ENCODE measurements at places on chromosomes 5 and 9.
A peak's percentile ranks its signal among the peaks of the same experiment; 100 is the strongest.

DNA sequence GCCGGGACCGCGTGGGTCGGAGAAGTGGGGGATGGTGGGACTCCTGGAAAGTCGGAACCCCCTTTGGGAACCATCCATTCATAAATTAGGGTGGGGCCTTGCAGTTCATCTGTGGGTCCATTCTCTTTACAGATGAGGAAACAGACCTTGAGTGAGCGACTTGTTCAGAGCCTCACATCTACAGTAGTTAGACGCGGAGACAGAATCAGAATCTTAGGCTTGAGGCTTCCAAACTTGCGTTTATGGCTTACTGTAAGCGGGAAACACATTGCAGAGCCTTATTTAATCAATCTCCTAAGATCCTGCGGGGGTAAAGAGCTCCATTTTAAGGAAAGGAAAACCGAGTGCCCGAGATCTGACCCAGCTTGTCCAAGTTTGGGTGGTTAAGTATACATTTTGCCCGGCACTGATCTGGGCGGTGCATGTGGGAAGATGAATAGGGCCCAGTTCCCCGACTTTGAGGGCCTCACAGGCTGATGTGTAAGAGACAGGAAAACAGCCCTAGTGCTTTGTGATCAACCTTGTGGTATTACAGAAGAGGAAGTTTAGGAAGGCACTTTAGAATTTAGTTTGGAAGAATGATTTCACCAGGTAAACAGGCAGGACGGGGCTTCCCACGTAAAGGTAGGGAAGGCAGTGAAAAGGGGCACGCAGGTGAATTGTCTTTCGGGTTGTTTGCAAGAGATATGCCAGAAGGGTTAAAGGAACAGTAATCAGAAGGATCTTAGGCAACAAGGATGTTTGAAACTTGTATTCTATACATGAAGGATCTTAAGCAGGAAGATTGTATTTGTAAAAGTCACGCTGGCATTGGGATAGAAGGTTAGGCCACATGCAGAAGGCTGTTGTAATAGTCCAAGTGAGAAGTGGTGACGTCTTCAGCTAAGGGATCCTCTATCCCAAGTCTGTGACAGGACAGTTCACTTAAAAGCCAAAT lies 744 bp downstream of the TARS1 start:
- peak; percentile 55 for DNase-seq

GRCh38 chr5:156888520-156888919 lies 38.4 kb downstream of the PPP1R2B start:
- no peak for DNase-seq

- no peak for DNase-seq
These were observed 30.6 kb upstream of the SEMA4D start for GRCh38 chr9:89528540-89528939.

GRCh38 chr5:65861830-65862241 lies 64.5 kb upstream of the ERBIN start:
- DNase-seq, result no peak

DNA sequence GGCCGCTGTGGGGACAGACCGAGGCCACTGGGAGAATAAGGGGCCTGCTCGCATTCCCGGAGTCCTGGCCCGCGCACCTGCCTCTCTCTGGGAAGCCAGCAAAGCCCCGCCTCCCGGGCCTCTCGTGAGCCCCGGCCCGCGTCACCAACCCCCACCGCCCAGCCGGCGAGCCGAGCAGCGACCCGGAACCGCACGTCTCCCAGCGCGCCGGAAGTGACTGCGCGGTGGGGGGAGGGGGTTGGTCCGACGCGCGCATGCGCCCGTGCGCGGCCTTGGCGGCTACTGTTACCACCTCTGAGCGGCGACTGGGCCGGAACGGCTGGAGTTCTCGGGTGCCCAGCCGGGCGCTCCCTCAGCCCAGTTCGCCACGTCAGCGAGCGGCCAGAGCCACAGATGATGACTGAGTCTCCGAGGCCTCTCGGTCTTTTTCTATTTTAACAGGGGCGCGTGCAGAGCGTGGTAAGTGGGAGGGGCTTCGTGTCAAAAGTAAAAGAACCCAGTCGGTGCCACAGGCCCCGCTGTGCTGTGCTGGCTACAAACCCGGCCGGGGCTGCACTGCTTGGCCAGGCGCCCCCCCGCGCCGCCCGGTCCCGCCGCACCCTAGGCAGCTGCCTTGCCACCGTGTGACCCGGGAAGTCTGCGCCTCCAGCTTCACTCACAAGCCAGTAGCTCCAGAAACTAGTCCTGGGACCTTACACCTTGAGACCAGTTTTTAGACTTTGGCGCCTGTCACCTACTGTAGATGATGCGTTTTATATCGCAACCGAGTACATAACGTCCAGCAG lies at the start of gene GOLGA1:
TSS of gene GOLGA1 (minus strand) at position 190 of the 785 bp plus-strand sequence. CDS start 2,372 bp downstream, outside the sequence.
- peak; percentile 66 for DNase-seq

DNA sequence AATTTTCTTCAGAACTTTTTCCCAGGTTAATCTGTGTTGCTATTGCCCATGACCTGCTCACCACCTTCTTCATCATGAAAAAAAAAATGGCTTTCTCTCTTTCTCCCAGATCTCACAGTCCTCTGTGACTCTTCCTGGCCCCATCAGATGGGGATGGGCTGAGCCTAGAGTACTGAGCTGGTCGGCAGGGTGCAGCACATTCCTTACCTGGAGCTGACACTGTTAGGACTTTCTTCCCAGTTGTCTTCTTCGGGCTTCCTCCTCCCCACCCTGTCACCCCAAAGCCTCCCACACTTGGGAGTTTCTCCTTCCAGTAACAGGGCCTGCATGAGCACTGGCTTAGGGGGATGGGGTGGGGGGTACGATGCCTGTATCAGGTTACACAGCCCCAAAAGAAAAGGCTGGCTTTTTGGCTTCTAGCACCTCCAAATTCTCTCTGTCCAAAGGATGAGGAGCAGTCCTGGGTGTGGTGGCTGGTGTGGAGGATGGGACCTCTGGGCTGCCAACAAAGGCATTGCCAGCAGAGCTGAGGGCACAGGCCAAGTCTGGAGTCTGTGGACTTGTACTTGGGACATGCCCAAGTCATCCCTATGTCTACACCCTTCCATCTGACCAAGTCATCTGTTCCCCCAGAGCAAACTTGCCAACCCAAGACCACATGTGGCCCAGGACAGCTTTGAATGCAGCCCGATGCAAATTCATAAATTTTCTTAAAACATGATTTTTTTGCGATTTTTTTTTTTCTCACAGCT lies 68.0 kb upstream of the HSPA9 start:
- peak; percentile 7 for DNase-seq

DNA sequence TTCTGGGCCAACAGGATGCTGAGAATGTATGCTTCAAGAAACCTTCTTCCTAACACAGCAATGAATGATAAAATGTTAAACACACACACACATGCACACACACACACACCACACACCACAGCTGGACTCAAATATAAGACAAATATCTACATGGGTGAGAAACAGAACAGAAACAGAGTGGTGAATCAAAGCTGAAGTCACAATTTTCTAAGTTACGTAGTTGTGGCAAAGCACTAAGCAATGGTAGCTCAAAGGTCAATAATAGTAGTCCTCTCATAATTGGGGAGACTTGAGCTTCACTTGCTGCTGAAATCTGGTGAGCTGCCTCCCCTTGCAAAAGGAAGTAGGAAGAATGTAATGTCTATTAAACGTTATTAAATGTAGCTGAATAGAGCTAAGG lies 33.7 kb upstream of the ITGA1 start:
- no peak for DNase-seq

- DNase-seq, result no peak
These were observed 75.7 kb downstream of the NR6A1 start for GRCh38 chr9:124695280-124695890.

GRCh38 chr5:109865637-109866036 lies 175.9 kb downstream of the MAN2A1 start:
- DNase-seq, result peak; percentile 52

DNA sequence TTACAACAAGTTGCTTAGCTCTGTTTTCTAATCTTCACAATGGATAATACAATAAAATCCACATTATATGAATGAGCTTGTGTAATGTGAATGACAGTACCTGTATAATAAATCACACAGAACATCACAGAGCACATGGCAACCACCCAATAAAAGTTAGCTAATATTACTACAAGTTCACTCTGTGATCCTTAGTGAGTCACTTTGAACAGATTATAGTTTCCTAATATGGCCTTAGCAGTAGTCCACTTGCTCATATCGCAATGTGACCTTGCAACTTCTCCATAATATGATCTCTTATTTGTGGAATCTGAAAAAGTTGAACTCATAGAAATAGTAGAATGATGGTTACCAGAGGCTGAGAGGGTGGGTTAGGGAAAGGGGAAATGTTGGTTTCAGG lies 361.3 kb downstream of the PTPRD start:
- no peak for DNase-seq

GRCh38 chr5:147611483-147611882 lies 101.6 kb upstream of the DPYSL3 start:
- DNase-seq, result no peak

GRCh38 chr9:80074439-80074838 lies 502.7 kb downstream of the TLE4 start:
- DNase-seq, result no peak

GRCh38 chr9:126449725-126450667 lies 123.4 kb downstream of the MVB12B start:
- DNase-seq, result no peak

DNA sequence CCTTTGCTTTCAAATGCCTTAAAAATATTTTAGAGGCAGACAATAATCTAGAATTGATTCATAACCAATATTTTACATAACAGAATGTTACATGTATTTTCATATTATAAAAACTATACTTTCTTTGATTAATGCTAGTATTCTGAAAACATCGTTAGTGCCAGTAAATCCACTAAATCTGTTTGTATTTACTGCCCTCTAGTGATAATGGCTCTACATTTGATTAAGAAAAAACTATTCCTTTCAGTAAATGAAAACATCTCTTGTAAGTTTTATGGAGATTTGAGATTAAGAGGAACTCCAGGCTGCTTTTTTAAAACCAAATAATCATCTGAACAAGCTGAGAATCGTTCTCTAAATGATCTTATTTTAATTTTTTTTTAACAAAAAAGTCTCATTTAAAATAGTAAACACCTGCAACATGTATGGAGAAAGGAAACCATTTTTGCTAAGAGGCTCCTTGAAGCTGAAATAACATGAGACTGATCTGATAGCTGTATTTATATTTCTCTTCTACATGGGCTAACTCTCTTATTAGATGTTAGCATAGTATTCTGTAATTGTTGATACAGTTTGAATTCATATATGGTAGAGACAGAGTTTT lies 424.7 kb downstream of the RAB3C start:
- no peak for DNase-seq

- no peak for DNase-seq
These were observed 736 bp upstream of the HSD17B4 start for GRCh38 chr5:119451561-119451960.

GRCh38 chr9:2291980-2292704 lies 277.0 kb downstream of the SMARCA2 start:
- no peak for DNase-seq

DNA sequence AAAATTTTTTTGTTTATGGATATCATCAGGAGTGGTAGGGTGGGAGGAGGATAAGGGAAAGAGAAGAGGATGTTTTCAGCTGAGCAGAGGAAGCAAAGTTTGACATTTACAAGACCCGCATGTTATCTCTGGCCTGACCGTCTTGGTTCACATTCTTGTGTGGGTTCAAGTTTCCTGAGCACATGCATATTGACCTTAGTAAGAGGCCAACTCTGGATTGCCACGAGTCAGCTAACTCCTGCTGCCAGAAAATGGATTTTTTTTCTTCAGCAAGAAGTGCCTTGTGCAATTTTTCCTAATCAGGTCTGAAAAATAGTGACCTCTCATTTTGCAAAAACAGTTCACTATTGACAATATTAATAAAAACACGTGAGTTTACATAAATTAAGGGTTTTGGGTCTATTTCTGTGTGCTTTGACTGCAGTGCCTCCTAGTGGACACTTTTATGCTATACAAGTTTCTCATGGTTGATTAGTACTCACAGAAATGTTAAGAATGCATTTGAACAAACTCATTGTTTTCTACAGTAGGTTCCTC lies 27.1 kb upstream of the BASP1 start:
- DNase-seq, result no peak

- DNase-seq, result no peak
These were observed 58.3 kb upstream of the LHFPL2 start for GRCh38 chr5:78706825-78707224.

DNA sequence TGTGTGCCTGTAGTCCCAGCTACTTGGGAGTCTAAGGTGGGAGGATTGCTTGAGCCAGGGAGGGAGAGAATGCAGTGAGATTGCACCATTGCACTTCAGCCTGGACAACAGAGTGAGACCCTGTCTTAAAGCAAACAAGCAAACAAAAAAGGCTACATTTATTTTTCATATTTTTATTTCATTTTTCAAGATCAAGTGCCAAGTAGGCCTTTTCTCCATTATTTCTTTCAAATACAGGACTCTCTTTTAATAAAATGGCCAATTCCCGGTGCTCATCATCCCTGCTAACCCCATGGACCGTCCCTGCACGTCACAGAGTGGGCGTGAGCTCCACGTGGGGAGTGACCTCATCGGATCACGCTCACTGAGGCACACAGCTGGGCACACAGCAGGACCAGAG lies 9.3 kb upstream of the GBGT1 start:
- no peak for DNase-seq

- DNase-seq, result no peak
These were observed 118.2 kb downstream of the BOD1 start for GRCh38 chr5:173498286-173498685.

GRCh38 chr5:154200221-154200620 lies 9.7 kb downstream of the GALNT10 start:
- no peak for DNase-seq

DNA sequence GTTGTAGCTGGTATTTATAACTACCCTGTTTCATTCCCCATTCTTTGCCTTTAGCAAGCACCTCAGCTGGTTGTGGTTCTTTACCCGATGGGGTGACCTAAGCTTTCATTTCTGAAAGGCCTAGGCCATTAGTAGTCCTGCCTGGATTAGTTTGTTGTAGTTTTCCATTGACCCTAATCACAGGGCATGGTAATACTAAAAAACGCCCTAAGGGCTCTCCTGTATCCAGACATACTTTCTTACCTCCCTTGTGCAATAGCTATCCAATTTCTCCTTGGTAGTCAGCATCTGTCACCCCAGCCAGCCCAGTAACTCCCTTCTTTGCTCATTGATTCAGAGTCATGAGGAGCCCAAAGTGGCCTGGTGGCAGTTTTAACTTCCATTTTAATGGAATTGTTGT lies 24.0 kb downstream of the TMOD1 start:
- no peak for DNase-seq

DNA sequence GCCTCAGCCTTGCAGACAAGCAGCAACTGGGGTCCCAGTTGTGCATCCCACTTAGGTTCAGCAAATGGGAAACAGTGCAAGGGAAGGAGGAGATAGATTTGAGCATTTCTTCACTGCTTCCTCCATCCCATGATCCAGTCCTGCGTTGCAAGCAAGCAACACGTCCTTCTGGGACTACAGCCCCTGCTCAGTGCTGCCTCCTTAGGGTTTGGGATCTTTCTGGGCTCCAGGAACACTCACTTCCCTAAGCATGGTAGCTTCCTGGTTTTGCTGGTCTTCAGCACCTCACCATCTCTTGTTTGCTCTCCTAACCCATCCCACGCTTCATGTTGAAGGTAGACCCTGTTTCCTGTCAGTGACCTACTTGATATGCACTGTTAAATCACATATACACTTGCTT lies 444.7 kb downstream of the MED10 start:
- no peak for DNase-seq

- no peak for DNase-seq
These were observed 28.0 kb upstream of the SYK start for GRCh38 chr9:90773617-90774016.

- DNase-seq, result no peak
These were observed 107.4 kb downstream of the TMEM174 start for GRCh38 chr5:73280386-73280785.

GRCh38 chr5:141714542-141715310 lies 32.7 kb upstream of the ARAP3 start:
- DNase-seq, result no peak
